ENCODE measurements at places on chromosomes 6 and 20.

GRCh38 chr6:63269470-63269869 is 50.3 kb downstream of the LGSN start:
- no peak for DNase-seq

DNA sequence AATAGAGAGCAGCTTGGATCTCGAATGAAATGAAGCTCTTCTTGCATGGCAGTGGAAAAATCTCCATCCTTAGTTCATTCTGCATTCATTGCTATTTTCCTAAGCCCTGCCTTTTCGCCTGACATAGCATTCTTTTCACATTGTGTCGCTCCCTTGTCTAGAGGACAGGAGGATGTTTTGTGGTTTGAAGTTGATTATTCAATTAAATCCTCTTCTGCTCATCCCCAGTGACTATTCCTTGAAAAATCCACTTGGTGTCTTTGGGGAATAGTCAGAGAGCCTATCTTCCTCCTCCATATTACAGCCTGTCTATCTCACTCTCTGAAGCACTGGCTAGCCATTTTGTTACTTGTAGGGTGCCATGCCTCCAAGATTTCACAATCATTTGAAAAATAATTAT is 161.2 kb downstream of the KLHL32 start:
- no peak for DNase-seq

- DNase-seq = no peak
These were observed 47.0 kb downstream of the TCP11 start for GRCh38 chr6:35094183-35094582.

GRCh38 chr6:26249957-26250697 is 114.9 kb upstream of the BTN3A2 start:
- peak; percentile 58 for DNase-seq

GRCh38 chr20:64082820-64083377 is 1.3 kb downstream of the LKAAEAR1 start:
- no peak for DNase-seq

- no peak for DNase-seq
These were observed 157.7 kb downstream of the VEGFA start for GRCh38 chr6:43927532-43928210.

- DNase-seq = no peak
These were observed 1.5 kb upstream of the CITED2 start for GRCh38 chr6:139376017-139376330.

GRCh38 chr20:4603724-4604123 is 118.0 kb upstream of the PRND start:
- DNase-seq = no peak

DNA sequence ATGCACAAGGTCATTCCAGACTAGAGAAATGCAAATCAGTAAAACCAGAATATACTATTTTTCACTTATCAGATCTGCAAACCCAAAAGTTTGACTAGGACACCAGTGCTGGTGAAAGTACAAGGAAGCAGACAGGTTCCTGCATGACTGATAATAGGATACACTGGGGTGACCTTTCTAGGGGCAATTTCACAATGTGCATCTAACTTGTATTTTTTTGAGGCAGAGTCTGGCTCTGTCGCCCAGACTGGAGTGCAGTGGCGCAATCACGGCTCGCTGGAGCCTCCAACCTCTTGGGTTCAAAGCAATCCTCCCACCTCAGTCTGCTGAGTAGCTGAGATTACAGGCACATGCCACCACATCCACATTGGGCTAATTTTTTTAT is 11.4 kb downstream of the COMMD7 start:
- DNase-seq = no peak

- DNase-seq = no peak
These were observed 538.6 kb upstream of the RNF217 start for GRCh38 chr6:124423621-124424020.

GRCh38 chr20:38723848-38724625 is at the start of gene SLC32A1:
Gene SLC32A1 (plus strand): TSS chr20:38724486. CDS start chr20:38724725, 239 bp downstream.
- DNase-seq = no peak

DNA sequence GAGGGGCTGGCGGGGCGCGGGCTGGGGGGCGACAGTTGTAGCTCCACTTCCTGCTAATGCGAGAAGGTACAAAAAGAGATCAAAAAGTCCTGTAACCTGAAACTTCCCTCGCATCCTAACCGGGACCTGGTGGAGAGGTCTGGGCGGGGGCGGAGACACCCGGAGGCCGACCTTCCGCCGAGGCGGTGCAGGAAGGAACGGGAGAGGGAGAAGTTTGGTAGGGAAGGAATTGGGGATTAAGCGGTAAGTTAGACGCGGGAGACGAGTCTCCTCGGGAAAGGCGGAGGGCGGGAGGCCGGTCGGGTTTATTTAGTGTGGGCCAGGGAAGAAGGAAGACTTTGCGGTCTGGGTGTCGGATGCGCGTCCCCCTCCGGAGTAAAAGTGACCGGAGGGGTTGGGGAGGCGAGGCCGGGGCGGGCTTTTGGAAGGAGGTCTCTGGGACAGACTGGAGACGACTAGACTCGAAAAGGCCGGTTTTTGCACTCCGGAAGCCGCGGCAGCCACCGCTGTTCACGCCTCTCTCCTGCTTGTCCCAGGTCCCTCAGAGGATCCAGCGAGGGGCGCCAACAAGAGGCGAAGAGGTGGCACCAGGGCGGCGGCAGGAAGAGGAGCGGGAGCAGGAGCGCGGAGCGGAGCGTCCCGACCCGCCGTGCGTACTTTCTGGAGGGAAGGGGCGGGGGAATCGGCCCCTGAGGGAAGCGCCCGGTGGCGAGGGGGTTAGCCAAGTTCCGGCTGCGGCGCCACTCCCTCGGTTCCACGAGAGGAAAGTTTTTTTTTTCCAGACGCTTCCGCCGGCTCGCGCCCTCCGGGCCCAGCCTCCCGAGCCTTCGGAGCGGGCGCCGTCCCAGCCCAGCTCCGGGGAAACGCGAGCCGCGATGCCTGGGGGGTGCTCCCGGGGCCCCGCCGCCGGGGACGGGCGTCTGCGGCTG is 734 bp downstream of the TPBG start:
- DNase-seq = no peak

DNA sequence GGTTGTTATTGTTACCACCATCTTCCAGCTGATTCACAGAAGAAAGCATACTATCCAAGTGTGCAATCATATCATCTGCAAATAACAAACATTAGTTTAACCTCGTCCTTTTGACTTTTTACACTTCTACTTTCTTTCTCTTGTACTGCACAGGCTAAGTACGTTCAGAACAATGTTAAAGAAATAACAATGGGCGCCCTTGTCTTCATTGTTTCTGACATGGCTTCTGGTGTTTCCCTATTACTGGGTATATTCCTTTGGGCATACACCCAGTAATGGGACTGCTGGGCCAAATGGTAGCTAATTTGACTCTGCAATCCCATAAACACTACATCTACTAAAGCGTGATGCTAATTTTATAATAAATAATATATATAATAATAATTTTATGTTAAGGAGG is 146.7 kb downstream of the GJA10 start:
- DNase-seq = no peak

DNA sequence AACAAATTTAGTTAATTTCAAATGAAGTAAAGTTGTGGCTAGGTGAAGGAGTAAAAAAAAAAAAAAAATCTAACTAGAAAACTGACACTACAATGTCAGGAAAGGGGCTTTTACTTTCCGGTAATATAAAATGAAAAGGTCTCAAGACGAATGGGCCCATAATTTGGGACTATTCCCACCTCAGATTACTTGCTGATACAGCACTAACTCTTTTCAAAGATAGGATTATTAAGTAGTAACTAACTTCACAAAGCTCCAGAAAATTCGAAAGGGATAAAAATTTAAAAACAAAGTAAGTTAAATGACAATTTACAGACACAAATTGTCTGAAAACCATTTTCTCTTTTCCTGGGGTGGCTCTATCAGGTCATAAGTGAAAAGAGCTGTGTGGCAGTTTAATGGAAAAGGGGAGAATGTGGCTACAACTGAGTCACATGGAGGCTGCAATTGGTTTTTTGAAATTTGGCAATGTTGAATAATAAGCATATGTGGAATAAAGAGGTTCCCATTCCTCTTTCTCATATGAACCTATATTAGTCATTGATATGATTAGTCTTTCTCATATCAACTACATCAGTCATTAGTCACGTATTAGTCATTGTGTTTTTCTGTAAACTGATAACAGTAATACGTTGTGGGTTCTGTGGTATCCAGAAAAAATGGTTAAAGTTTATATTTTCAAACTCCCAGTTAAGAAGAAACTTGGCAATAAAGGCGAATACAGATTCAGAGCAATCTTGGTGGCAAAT is 78.0 kb downstream of the RWDD2A start:
- no peak for DNase-seq

DNA sequence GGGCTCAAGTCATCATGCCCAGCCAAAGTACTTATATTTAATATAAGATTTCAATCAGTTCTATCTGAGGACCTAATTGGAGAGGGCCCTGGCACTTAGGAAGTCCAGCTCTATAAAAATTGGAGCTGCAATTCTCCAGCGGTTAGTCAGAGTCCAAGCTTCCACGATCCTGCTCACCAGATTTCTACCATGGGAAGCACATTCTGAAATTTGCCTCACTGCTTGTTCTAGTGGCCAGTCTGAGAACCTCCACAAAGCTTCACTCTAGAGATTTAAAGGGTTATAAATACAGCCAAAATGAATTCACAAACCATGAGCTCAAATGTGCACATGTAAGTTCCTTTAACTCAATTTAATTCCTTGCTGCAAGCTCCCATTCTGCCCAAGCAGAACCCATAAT is 33.5 kb downstream of the PNLDC1 start:
- DNase-seq = no peak

DNA sequence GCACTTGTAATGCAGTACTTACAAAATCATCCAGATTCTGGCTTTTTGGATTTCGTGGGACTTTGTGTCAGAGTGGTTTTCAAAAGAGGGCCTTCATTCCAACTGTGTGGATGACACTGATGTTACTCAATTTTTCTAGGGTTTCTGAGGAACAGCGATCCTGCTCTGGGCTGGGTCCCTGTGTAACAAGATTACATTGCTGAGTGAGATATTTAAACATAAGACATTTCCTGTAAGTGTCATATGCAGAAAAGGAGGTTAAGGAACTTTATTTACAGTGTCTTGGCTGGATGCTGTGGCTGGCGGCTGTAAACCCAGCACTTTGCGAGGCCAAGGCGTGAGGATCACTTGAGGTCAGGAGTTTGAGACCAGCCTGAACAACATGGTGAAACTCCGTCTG is 6.7 kb downstream of the ZFAND3 start:
- no peak for DNase-seq

DNA sequence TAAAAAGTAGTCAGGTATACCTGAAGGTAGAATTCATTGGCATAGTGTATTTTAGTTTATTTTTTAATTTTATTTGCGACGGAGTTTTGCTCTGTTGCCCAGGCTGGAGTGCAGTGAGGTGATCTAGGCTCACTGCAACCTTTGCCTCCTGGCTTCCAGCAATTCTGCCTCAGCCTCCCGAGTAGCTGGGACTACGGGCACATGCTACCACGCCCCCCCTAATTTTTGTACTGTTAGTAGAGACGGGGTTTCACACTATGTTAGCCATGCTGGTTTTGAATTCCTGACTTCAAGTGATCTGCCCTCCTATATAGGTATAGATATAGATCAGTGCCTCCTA is 102.8 kb upstream of the PRSS16 start:
- DNase-seq = no peak

DNA sequence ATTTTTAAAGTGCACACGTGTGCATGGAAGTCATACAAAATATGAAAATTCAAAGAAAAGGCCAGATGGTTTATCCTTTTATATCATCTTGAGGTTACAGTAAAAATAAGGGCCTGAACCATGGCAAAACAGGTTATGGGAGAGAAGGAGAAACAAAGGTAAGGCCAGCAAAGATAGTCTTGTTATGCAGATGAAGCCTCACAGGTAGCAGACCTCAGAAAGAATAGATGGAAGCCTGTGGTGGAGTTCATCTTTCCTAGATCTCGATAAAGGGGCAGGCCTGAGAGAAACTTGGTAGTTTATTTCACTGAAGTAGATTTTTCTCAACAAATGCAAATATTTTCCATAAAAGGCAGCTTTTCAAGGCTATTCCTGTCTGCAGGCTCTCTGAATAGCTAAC is 693.8 kb downstream of the KHDRBS2 start:
- no peak for DNase-seq

GRCh38 chr6:120211955-120212792 is 862.6 kb upstream of the MAN1A1 start:
- no peak for DNase-seq

- peak; percentile 7 for DNase-seq
These were observed 1.2 kb downstream of the PM20D2 start for GRCh38 chr6:89146718-89147700.

- no peak for DNase-seq
These were observed 16.6 kb downstream of the SNRPC start for GRCh38 chr6:34773916-34774315.

GRCh38 chr6:140758169-140758877 is 1374.4 kb upstream of the GJE1 start:
- DNase-seq = no peak

DNA sequence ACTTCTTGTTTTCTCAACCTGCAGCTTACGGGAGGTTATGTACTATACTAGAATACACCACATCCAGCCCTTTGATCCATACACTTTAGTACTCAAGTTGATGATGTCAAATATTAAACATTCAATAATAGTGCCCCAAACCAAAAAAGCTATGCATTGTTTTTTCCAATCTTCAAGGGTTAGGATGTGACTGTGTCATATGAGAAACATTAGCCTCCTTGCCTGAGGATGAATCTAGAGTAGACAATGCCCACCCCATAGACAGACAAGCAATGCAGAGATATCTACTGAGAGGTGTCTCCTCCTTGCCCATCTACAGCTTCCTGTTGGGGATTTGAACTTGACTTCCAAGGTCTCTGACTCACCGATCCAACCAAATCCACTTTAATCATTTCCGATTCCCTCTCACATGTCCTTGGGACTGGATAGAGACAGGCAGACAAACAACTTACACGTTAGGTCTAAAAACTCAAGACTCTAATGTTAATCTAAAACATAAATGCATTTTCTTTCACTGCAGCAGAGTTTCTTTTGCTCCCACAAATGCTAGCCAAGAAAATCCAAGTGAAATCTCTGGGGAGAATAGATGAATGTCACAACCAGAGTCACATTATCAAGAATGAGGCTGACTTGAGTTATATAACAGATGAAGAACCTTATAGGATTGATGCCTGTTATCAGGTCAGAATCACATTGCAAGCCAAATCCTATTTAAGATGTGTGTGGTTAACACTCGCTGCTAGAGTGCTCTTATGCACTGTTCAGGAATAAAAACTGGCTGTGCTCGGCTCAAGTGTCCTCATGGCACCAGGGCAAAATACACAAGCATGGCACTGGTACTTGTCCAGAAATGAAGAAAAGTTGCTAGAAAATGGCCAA is 75.5 kb upstream of the TNFAIP3 start:
- DNase-seq = no peak

DNA sequence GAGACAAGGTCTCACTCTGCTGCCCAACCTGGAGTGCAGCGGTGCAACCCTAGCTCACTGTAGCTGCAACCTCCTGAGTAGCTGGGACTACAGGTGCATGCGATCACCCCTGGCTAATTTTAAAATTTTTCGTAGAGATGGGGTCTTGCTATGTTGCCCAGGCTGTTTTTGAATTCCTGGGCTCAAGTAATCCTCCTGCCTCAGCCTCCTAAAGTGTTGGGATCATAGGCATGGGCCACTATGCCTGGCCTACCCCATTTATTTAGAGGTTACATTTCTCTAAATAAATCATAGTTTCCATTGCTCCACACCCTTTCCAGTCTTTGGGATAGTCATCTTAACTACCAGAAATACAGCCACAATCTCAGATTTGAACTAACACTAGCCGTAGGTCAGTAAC is 134.7 kb upstream of the CITED2 start:
- no peak for DNase-seq

- no peak for DNase-seq
These were observed 114.1 kb downstream of the KIF16B start for GRCh38 chr20:16459019-16459700.

- no peak for DNase-seq
These were observed 581 bp upstream of the ALDH8A1 start for GRCh38 chr6:134950482-134950881.

GRCh38 chr20:24452016-24452415 is 17.4 kb upstream of the SYNDIG1 start:
- DNase-seq = no peak

Data from stimulated activated CD8-positive, alpha-beta memory T cell treated with anti-CD3 and anti-CD28 coated beads, Interleukin-2, amount 100 ng/mL, for 48 hours (primary cell).